ENCODE measurements at places on chromosomes 7 and 10. TPM values are rescaled to one million over a fixed set of nuclear protein-coding genes. Genes with fewer than 3 reads are reported as not detected.

TSPAN33 gene
- total RNA-seq = 0.53 TPM

PON3 gene
- 0.13 TPM for total RNA-seq

SPDYE1 gene
- not detected for total RNA-seq

CHST3 gene
- 49.4 TPM for total RNA-seq

CAMK2B gene
- total RNA-seq = 0.63 TPM

OR6V1 gene
- total RNA-seq = not detected

YWHAG gene
- total RNA-seq = 130 TPM

C10orf143 gene
- total RNA-seq = 0.13 TPM

HPSE2 gene
- total RNA-seq = not detected

CDK13 gene
- total RNA-seq = 59.7 TPM

GHRHR gene
- not detected for total RNA-seq

IQCE gene
- 9.6 TPM for total RNA-seq

UTF1 gene
- total RNA-seq = not detected

All from smooth muscle cell of the pulmonary artery (primary cell).